ENCODE measurements at places on chromosomes 3 and 15. TPM values are rescaled to one million over a fixed set of nuclear protein-coding genes. Genes with fewer than 3 reads are reported as not detected.

DNA sequence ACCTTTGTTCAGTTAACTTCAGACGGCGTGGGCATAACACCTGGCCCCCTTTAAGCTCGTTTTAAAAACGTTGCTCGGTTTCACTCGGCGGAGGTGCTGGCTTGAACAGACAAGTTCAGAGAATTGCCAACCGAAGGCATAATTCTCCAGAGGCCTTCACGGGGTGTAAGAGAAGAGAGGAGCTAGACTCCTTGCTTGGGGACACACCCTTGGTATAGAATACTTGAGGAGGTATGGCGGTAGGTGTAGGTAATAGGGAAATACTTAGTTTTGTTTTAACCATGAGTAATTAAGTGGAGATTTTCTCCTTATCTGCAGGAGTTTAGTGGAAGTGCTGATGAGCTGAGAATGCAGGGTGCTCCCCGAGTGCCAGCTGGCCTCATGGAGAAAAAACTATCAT is 921 bp downstream of the FBXL2 start:
- no peak overlapping the region for H3K4me3 ChIP-seq
- no peak overlapping the region for H3K27ac ChIP-seq
- peaks cover 27% of the 10 kb centered on the region for H3K27me3 ChIP-seq
- no peaks in the 10 kb centered on the region for H3K4me1 ChIP-seq
- DNase-seq: no peak
- H3K36me3 ChIP-seq: no peaks in the 10 kb centered on the region

DNA sequence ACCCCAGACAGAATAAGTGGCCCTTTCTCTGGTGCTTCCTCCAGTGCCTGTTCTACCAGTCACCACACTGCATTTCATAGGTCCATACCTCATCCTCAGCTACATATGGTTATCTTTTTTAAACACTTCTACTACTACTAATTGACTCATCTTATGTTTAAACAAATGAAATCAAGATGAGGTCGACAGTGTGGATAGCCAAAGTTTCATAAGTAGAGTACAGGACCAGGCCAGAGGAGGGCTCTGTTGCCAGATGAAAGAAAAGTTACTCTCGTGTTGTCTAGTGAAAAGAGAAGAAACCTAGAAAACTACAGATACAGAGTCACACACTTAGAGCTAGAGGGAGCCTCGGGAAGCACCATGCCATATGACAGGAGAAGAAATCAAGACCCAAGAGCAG is 296.1 kb downstream of the VPS13C start:
- no peak for DNase-seq
- no peak overlapping the region for H3K27ac ChIP-seq
- peaks cover 17% of the 10 kb centered on the region for H3K27me3 ChIP-seq

GRCh38 chr3:183378545-183378944 is 49.9 kb downstream of the MCF2L2 start:
- peaks cover 18% of the 10 kb centered on the region for H3K4me1 ChIP-seq
- H3K36me3 ChIP-seq: peaks cover 3% of the 10 kb centered on the region
- H3K4me3 ChIP-seq: no peak overlapping the region

- H3K4me3 ChIP-seq: no peak overlapping the region
- H3K4me1 ChIP-seq: peaks cover 2% of the 10 kb centered on the region
- no peak overlapping the region for H3K27ac ChIP-seq
- no peak for DNase-seq
- no peaks in the 10 kb centered on the region for H3K27me3 ChIP-seq
- no peaks in the 10 kb centered on the region for H3K36me3 ChIP-seq
Observed at GRCh38 chr3:72510247-72510646, 338.0 kb downstream of the SHQ1 start.

DNA sequence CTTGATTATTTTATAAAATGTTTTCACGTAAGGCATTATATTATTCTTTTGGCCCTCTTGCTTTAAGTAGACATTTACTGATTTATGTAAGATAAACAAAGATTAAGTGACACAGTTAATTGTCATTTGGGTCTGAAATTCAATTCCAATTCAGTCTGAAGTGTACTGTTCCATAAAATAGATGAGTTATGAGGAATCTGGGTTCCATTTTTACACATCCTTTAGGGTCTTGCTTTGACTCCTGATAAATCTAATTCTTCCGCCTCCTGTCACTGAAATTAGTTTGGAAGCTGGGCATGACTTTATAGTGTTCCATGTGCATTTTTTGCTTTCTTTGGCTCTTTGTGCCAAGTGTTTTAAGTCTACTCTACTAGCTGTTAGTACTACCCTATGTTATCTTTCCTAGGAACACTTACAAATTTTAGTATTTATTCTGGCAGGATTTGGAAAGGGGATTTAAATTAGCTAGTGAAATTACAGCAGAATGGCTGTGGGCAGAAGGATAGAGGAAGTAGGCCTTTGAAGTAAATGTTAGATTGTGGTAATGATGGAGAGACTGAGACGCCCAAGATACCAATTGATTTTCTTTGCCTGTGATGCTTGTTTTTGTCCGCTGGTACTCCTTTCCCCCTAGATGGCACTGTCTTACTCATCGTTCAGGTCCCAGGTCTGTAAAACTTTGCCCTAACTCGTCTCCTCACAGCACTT is 14.3 kb downstream of the ARL8B start:
- peak; percentile 29 for DNase-seq
- H3K4me3 ChIP-seq: no peak overlapping the region
- no peaks in the 10 kb centered on the region for H3K27me3 ChIP-seq
- peaks cover 38% of the 10 kb centered on the region for H3K4me1 ChIP-seq
- peak overlapping the region; percentile 0 for H3K27ac ChIP-seq

CCDC54 gene
- not detected for total RNA-seq

TM4SF18 gene
- total RNA-seq: not detected

Data from activated CD4-positive, alpha-beta memory T cell treated with anti-CD3 and anti-CD28 coated beads, Interleukin-2, amount 10 ng/mL, durations not matched to agents 7 days and 5 days (primary cell).